ENCODE measurements at places on chromosomes 5 and 9.

DNA sequence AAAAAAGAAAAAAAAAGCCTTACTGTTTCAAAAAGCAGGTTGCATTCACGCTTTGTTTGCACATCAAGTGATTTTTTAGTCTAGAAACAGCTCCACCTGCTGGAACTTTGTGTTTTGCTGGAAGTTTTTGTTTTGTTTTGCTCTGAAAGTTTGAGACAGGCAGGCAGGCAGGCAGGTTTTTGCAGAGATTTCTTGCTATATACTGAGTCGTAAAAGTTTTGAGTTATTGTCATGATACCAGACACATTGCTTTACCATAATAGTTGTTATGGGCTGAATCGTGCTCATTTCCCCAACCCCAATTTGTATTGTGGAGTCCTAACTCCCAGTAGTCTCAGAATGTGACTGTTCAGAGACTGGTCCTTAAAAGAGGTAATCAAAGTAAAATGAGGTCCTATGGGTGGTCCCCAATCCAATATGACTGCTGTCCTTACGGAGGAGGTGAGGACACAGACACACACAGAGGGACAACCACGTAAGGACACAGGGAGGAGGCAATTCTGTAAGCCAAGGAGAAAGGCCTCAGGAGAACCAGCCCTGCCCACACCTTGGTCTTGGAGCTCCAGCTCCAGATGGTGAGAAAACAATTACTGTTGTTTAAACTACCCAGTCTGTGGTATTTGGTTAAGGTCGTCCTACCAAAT lies 20.9 kb downstream of the OR2Y1 start:
- no peaks in the 10 kb centered on the region for H3K4me1 ChIP-seq
- H3K4me3 ChIP-seq, result no peak overlapping the region
- H3K27ac ChIP-seq, result no peak overlapping the region
- DNase-seq, result no peak

- H3K4me1 ChIP-seq, result no peaks in the 10 kb centered on the region
- H3K4me3 ChIP-seq, result no peak overlapping the region
- H3K27ac ChIP-seq, result no peak overlapping the region
- H3K27me3 ChIP-seq, result no peaks in the 10 kb centered on the region
- DNase-seq, result no peak
- no peaks in the 10 kb centered on the region for H3K36me3 ChIP-seq
These were observed 11.3 kb upstream of the GRHPR start for GRCh38 chr9:37410969-37411785.

DNA sequence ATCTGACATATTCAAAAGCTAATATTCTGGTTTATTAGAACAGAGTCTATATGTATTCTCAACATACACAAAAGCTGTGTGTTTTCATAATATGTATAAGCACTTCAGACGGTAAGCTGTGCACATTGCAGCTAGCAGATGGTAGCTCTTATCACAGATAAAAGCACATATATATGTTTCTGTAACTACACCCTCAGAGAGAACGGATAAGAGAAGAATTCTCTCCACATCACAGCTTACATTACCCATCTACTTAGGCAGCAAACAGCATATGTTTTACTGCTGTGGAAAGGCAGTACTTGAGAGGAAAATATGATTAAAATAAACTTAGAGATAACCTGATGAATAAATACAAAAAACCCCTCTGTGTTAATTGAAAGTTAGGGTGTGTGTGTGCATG lies 450.9 kb upstream of the ZNF608 start:
- H3K36me3 ChIP-seq, result no peaks in the 10 kb centered on the region
- DNase-seq, result no peak
- no peaks in the 10 kb centered on the region for H3K4me1 ChIP-seq
- no peaks in the 10 kb centered on the region for H3K27me3 ChIP-seq

- peak overlapping the region; percentile 44 for H3K27ac ChIP-seq
- no peaks in the 10 kb centered on the region for H3K27me3 ChIP-seq
- H3K4me1 ChIP-seq, result peaks cover 26% of the 10 kb centered on the region
- DNase-seq, result no peak
- H3K36me3 ChIP-seq, result peaks cover 4% of the 10 kb centered on the region
- no peak overlapping the region for H3K4me3 ChIP-seq
These were observed 50.4 kb downstream of the CERT1 start for GRCh38 chr5:75460942-75461610.

DNA sequence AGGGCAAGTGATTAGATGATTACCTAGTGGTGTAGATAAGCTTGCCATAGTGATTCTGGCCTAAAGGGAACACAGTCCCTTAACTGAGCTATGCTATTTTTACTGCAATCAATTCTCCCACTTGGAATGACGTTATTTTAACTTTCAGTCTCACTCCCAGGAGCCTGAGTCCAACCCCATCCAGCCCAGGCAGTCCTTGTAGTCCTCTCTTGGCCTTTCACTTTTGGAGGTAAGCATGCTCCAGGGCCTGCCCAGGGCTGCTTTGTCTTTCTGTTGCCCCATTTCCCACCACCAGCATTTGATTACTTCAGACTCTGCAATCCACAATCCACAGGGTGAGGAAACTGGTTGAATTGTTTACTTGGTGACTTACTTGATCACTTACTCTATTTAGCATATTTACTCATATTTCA lies 233.0 kb downstream of the CD180 start:
- H3K4me3 ChIP-seq, result no peak overlapping the region
- no peaks in the 10 kb centered on the region for H3K36me3 ChIP-seq
- H3K27ac ChIP-seq, result no peak overlapping the region
- no peaks in the 10 kb centered on the region for H3K4me1 ChIP-seq

DNA sequence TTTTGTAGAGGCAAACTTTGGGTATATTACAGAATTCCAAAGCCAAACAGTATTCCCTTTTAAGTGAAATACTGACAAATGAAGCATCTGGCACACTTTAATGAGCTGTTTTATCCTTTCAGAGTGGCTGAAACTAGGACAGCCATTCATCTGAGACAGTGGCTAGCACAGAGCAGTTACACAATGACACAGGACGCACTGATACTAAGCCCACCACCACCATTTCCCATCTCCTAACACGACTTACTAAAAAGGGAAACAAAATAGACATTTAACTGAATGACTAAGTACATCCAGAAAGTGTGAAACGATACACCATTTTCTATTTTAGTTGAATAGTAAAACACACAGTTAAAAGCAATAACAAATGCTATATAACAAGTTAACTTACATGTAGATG lies 120.4 kb upstream of the RETREG1 start:
- H3K4me1 ChIP-seq, result no peaks in the 10 kb centered on the region
- H3K27me3 ChIP-seq, result peaks cover 2% of the 10 kb centered on the region
- no peak for DNase-seq
- H3K27ac ChIP-seq, result no peak overlapping the region
- no peak overlapping the region for H3K4me3 ChIP-seq

DNA sequence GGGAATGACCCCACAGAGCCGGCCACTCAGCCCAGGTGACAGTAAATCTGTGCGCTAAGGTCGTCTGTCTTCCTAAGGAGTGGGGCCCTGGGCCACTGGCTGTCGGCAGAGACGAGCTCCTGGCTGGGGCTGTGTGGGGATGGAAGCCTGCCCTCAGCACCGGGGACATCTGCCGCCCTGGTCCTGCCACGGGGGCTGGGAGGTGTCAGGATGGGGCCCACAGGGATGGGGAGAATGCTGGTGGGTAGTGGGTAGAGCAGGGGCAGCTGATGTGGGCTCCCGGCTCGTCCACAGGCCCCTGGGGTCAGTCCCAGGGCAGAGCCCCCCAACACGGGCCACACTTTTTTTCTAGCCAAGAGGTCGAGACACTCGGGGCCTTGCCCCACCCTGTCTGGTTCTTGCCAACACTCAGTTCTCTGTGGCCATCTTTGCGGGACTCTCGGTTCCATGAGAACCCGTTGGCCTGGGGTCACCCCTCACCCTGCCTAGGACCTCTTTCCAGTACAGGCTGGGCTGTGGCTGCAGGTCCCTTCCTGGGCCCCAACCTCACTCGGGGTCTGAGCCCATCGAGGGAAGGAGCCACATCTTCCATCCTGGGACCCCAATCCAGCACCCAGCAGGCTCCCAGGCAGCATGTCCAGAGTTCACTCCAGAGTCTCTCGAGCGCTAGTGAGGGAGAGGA lies 45.0 kb downstream of the DBH start:
- H3K4me3 ChIP-seq, result no peak overlapping the region
- H3K27ac ChIP-seq, result no peak overlapping the region
- H3K4me1 ChIP-seq, result no peaks in the 10 kb centered on the region
- H3K27me3 ChIP-seq, result no peaks in the 10 kb centered on the region
- no peaks in the 10 kb centered on the region for H3K36me3 ChIP-seq
- DNase-seq, result no peak

GRCh38 chr9:111038331-111039230 lies at the start of gene LPAR1:
Gene LPAR1, minus strand, starts transcription at chr9:111038470. Its CDS starts 66,353 bp downstream, at chr9:110972117.
- peak within 1 kb of the TSS; percentile 76 for H3K27ac ChIP-seq
- H3K4me3 ChIP-seq, result peak within 1 kb of the TSS; percentile 74
- no peaks in the 10 kb centered on the region for H3K27me3 ChIP-seq
- DNase-seq, result peak; percentile 45
